ENCODE measurements at places on chromosomes 1 and 21.

GRCh38 chr1:227764019-227764391, 28.8 kb downstream of the SNAP47 start:
- DNase-seq = no peak

DNA sequence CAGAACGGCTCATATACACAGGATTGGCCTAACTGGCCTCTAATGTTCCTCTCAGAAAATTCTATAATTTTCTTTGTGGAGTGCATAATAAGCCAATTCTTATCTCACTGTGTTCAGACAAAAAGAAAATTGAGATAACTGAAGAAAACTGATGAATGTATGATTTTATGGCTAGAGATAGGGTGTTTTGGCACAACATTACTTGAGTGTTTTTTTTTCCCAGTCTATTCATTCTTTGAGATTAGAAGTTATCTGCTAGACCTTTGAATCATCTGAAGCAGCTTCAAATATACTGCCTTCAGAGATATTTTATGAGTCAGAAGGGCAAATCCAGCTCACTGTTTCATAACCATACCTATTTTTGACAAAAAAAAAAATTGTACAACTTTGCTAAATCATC, 85.6 kb downstream of the VAV3 start:
- DNase-seq = no peak

DNA sequence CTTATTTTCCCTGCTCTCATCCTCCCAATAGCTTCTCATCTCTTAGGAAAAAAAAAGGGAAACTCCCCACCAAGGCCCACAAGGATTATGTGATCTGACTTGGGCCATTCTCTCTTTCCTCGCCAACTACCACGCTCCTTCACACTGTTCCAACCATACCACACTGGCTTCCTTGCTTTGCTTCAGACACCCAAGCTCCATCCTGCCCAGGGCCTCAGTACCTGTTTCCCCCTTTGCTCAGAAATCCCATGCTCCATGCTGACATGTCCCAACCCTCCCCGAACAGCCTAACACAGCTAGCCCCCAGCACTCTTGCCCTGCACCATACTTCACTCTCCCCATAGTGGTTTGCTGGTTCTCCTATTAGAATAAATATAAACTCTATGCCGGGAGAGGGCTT, 39.2 kb downstream of the MAB21L3 start:
- no peak for DNase-seq

- DNase-seq = no peak
These were observed 18.0 kb downstream of the DLGAP3 start for GRCh38 chr1:34911465-34911864.

DNA sequence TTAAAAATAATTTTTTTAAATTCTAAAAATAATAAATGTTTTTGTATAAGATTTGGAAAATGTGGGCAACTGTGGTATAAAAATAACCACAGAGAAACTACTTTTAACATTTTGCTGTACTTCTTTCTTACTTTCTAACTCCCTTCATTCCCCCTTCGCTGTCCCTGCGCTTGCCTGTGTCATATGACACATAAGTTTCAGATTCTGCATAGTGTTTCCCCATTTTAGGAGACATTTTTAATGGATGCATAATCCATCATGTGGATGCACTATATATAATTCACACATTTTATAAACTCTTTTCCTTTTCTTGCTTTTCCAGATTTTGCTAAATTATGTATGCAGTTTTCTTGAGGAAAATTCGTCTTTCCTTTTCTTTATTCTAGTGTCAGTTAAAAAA, 16.3 kb downstream of the ATG4C start:
- DNase-seq = no peak

- DNase-seq = no peak
These were observed 105.8 kb downstream of the SLC16A1 start for GRCh38 chr1:112850034-112850757.

DNA sequence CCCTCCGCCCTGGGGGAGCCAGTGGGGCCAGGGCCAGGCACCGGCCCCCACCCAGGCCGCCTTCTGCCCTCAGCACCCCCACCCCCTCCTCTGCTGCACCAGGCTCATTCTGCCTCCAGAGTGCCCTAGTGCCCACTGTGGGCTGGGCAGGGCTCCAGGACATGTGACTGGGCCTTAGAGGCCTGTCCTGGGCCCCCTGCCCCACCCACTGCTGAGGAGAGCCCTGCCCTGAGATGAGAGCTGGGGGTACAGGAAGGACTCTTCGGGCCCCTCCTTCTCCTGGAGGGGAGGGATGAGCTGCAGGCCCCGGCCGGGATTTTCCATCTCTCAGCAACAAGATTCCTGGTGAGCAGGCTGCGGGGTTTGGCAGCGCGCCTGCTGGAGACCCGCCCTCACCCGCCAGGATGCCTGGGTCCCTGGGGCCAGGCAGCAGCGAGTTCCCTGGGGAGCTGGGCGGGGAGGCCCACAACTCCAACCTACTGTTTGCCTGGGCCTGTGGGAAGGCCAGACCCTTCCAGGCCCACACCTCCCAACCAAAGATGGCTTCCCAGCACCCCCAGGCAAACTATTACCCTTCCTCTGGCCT, 14.0 kb downstream of the AHDC1 start:
- no peak for DNase-seq

GRCh38 chr1:206705726-206706297, 21.1 kb downstream of the MAPKAPK2 start:
- DNase-seq = no peak

DNA sequence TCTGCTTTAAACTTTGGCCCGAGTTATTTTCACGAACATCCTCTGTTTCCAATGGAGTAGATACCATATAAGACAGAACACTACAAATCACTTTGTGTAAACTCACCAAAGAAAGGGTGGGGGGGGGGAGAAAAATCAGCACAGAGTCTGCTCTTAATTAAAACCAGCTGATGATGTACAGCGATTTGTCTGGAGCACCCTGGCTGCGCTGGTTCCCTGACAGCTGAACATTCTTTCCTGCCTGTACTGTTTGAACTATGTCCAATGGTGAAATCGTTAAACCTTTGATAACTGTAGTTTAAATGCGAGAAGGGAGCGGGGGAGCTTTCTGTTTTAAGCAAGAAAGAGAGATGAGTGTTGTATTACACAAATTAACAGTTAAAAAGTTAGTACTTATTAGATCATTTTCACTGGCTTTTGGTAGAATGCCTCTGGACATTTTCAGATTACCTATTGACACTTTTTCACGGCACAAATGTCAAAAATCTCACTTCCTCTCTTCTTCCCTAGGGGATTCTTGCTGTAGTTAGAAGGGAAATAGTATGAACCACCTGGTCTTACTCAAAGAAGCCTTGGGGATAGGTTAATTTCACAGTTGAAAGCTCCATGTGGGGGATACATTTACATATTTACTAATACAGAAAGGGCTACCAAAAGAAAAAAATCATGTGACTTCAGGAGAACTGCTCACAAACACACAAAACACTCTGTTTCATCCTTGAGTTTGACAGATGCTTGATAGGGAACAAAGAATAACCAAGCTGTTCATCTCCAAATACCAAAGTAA, 140.2 kb upstream of the RUNX1 start:
- no peak for DNase-seq

- no peak for DNase-seq
These were observed 7.4 kb upstream of the PRDM16 start for GRCh38 chr1:3061566-3061965.

DNA sequence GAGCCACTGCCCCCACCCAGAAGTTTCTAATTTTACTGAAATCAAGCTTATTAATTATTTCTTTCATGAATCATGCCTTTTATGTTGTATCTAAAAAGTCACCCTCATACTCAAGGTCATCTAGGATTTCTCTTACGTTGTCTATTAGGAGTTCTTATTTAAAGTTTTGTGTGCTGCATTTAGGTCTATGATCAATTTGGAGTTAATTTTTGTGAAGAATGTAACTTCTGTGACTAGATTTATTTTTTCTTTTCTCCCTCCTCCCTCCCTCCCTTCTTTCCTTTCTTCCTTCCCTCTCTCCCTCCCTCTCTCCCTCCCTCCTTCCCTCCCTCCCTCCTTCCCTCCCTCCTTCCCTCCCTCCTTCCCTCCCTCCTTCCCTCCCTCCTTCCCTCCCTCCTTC, 317.6 kb downstream of the PLA2G4A start:
- no peak for DNase-seq

- no peak for DNase-seq
These were observed 520.8 kb upstream of the ADAMTS5 start for GRCh38 chr21:27487676-27488075.

DNA sequence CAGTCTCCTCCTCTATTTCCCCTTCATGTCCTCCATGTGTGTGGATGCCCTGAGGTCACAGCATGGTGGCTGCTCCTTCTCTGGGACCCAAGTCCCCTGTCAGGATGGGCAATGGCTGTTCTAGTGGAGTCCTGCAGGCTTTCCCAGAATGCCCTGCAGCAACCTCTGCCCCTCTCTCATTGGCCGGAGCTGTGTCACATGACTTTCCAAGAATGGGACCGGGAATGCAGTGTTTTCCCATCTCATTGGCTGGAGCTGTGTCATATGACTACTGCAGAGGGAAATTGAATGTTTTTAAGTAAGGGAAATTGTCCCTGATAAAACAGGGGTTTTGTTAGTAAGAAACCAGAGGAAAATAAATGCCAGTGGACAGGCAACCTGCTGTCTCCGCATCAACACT, 365.9 kb downstream of the PTPRU start:
- DNase-seq = no peak

GRCh38 chr1:45246760-45247159, 40.4 kb upstream of the ZSWIM5 start:
- DNase-seq = no peak

DNA sequence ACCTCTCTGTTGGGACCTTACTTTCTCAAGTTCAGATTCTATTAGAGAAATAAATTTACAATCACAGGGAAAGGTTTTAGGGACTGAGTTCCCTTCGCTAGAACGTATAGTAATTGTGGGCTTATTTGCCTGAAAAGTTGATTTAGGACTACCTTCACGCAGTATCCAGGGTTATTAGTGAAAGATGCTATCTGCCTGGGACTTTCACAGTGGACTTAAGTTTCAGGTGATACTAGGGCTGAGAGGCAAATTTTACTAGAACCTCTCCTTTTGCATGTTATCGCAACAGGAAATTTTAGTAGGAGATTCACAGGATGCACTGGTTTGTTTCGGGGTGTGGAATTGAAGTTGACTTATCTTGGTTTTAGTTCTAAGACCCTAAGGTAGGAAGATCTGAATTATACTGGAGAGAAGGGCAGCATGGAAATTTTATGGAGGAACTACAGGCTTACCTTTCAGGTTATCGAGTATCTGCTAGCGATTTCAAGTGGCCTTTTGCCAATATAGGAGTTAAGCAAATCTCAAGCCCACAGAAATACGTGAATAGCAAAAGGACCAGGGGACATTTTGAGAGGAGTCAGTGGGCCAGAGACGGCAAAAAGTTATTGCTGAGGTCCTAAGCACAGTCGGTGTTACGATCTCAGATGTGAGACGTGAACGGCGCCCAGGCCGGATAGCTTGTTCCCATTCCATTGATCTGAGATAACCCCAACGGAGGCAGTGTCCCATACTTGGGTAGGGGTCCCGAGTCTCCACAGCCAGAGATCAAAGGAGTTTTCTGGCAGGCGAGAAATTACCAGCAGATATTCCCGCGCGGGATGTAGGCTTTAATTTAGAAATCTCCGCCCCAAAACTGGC, 723 bp upstream of the GNAI3 start:
- DNase-seq = peak; percentile 5
